Fibroblast of skin of abdomen (primary cell): ENCODE measurements at places on chromosomes 1 and 21.

DNA sequence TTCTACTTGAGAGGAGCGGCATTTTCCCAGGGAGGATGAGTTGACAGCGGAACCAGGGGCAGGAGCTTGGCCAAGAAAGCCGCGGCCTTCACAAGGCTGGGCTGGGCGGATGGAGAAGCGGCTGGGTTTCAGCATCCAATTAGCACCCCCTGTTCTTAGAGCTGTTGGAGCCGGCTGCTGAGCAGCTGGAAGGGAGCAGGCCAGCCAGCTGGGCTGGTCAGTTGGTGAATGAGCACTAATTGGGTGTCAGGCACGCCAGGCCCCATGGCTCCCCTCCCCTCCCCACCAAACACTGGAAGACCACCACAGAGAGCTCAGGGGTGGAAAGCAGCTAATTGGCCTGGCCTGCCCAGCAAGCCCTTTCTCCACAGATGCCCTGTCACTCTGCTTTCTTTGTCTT, 245.6 kb downstream of the RRAGC start:
- DNase-seq, result no peak

DNA sequence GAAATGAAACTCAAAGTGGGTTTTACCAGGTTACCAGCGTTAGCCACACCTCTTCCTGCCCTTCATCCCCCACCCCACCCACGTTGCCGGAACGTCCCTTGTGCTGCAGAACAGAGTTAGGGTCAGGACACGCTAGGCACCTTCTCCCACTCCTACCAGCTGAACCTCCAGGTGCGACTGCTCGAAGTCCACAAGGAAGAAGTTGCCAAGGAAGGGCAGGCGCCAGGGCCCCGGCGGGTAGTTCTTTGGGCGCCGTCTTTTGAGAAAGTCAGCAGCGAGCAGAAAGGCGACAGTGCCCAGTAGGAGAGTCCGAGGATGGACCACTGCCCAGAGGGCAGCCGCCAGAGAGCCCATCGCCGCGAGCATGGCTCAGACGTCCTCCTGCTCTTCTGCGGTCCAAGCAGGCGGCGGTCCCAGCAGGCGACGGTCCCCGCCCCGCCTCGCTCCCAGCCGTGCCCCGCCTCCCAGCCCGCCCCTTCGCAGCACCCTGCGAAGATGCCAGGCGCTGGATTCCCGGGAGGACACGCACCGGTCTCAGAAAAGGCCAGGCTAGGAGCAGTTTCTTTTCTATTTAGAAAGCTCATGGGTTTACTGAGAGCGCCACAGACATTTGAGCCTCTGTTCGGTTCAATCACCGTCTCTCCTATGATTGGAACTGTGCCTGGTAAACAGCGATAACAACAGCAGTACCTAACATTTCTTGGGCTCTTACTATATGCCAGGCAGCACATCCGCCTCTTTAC, at the start of gene CYP2J2:
CYP2J2 (minus strand) TSS at position 393 of the 743 bp plus-strand sequence; CDS start at position 366, 27 bp downstream.
- DNase-seq, result peak; percentile 13

DNA sequence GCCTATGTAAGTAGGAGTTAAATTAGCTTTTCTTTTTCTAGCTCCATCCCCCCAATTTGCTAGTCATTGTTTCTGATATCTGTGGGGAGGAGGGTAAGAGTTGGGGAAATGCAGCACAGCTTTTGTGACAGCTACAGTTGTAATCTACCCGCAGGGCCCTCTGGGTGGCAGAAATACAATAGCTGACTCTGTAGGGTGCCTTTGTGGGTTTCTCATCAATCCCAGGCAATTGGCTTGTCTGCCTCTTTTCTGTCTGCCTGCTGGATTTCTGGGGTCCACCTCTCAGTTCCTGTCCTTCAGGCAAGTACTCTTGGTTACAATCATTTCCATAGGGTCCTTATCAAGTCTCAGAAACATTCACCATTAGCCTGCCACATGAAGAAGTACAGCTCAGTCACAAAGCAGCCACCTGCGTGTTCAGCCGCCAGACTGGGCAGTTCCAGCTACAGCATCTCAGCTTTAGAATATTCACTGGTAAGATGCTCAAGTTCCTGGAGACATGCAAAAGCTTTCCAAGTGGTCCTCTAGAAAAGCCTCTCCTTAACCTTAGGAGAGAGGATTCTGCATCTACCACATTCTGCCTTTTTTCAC, 19.2 kb upstream of the SLC44A5 start:
- no peak for DNase-seq

DNA sequence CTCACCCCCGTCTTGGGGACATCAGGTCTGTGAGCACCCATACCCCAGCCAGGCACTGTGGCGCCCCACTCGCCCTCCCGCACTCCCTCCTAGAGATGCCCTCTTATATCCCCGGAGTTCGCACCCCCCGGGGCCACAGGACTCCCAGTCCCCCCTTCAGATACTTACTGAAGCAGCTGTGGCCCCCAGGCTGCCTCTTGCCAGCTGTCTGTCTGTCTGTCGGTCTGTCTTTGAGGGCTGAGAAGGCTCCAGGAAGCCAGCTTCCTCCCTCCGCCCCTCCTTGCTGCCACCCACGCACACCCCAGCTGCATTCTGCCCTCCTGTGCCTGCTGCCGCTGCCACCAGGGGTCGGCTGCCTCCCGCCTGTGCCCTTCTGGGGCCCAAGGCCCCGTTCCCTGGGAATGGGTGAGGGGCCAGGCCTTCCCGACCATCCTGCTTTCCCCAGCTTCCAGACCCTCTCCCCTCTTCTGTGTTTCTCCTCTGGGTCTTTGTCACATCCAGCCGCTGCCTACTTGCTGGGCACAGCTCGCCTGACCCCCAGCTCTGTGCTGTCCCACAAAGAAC, at the start of gene PTPN7:
PTPN7 (minus strand) TSS at position 226 of the 564 bp plus-strand sequence. CDS start 1,200 bp downstream, outside the sequence.
- DNase-seq, result no peak

DNA sequence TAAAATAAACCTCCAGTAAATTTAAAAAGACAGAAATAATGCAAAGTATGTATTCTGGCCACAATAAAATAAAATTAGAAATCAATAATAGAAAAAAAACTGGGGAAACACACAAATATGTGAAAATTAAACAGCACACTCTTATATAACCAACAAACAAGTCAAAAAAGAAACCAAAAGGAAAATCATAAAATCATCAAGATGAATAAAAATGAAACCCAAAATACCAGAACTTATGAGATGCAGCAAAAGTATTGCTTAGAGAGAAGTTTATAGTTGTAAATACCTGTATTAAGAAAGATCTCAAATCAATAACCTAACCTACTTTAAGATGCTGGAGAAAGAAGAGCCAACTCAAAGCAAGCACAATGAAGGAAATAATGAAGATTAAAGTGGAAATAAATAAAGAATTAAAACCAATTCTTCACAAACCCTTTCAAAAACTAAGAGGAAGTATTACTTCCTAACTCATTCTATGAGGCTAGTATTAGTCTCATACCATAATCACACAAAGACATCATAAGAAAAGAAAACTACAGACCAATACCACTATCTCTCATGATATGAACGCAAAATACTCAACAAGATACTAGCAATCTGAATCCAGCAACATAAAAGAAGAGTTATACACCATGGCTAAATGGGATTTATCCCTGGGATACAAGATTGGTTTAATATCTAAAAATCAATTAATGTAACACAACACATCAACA, 6.4 kb upstream of the KRTAP10-3 start:
- DNase-seq, result no peak

- no peak for DNase-seq
These were observed 65.0 kb downstream of the UCHL5 start for GRCh38 chr1:192994141-192994540.

GRCh38 chr1:186456729-186457255, 4.1 kb downstream of the PDC start:
- no peak for DNase-seq

- no peak for DNase-seq
These were observed 42.1 kb downstream of the MYOM3 start for GRCh38 chr1:24069817-24070216.

DNA sequence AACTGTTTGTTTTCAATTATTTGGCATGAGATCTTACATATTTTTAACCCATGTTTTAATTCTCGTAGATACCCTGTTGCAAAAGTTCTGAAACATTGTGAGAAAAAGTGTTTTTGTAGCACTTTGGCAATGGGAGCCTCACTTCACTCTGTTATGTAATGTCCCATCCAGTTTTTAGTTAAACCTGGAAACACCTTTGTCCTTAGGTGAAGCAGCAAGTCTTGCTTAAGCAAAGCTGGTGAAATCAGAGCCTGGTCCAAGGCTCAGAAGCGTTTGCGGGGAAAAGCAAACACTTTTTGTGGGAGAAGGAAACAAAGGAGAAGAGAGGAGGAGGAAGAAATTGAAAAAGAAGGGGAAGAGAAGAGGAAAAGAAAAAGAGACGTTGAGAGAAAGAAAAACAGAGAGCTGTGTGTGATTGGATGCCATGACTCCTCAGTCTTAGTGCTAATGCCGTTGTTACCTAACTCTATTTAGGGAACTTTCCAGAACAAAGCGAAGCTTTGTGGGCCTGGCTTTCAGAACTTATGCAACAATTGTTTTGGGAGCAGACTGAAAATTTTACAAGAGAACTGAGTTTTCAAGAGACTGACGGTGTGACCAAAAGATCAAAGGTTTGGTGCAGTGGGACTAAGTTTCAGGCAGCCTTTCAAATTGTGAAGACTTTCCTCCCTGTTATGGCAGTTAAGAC, 93.1 kb downstream of the NTMT2 start:
- DNase-seq, result no peak

DNA sequence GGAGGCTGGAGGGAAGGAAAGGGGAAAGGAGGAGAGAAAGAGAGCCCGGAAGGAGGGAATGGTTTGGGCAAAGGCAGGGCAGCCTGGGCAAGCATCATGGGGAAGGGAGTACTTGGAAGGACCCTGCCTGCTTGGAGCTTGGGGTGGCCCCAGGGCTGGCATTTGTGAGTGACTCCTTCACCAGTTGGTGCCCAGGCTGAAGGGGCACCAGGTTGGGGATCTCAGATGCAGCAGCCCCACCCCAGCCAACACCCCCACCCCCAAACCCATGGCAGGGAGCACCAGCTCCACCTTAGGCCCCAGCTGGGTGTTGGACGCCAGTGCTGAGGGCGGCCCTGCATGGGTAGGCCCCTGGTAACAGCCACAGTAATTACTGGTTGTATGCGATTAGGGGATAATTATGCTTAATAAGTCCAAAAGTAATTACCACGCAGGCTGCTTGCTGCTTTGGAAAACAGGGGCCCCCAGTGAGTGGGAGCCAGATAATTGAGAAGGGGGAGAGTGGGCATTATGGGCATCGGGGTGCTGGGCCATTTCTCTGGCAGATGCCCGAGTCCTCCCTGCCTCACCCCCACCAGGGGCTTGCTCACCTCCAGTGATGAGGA, 78.3 kb downstream of the VWA5B1 start:
- no peak for DNase-seq
